ENCODE measurements at places on chromosomes 1 and 21.

DNA sequence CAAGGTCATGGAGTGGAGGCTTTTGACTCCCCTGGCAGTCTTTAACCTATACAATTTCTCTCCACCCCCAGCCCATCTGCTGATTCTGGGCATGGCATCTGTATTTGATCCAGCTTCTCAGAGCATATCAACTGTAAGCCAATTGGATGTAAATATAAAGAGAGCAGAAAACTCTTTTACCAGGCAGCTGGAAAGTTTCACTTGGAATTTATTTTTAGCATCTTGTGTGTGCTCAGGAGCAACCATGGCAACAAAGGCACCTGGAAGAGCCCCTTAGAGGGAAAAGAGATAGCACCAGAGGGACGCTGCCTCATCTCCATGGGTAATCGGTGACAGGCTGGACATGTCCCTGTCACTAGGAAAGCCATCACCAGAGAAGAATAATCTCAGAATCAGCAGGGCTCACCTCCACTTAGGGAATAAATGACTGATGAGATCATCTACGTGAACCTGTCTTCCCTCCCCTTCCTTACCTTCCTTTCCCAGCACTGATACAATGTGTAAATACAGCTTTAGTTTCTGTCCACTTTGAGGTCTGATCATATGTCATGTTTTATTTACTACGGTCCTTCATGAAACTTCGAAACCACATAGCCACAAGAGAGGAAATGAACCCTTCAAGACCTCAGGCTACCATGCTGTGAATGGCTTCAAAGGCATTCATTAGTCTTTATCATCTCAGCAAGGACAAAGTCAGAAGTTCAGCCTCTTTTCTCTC, 25.3 kb upstream of the SIPA1L2 start:
- peaks cover 6% of the 10 kb centered on the region for H3K4me1 ChIP-seq
- H3K4me3 ChIP-seq: no peak overlapping the region

- no peaks in the 10 kb centered on the region for H3K27me3 ChIP-seq
- H3K36me3 ChIP-seq: no peaks in the 10 kb centered on the region
- H3K27ac ChIP-seq: no peak overlapping the region
- no peak for DNase-seq
- no peak overlapping the region for H3K4me3 ChIP-seq
- peaks cover 26% of the 10 kb centered on the region for H3K4me1 ChIP-seq
These were observed 2.9 kb downstream of the KCNJ15 start for GRCh38 chr21:38259665-38260064.

DNA sequence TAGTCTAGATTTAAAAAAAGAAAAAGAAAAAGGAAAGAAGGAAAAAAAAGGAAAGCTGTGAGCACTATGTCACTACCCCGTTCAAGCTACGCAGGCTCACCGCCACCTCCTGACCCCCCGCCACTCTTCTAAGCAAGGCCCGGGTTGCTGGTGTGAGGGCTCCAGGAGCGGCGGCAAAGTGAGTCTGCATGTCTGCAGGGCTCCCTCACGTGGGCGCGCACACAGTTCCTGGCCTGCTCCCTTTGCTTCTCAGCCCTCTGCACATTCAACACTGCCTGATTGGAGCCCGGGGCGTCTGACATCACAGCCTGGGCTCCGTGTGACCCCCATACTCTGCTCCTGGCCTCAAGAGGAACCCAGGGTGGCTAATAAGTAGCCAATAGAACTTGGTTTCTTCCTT, 81.4 kb upstream of the TLR5 start:
- H3K27ac ChIP-seq: no peak overlapping the region
- no peak for DNase-seq
- no peaks in the 10 kb centered on the region for H3K4me1 ChIP-seq
- no peaks in the 10 kb centered on the region for H3K36me3 ChIP-seq

DNA sequence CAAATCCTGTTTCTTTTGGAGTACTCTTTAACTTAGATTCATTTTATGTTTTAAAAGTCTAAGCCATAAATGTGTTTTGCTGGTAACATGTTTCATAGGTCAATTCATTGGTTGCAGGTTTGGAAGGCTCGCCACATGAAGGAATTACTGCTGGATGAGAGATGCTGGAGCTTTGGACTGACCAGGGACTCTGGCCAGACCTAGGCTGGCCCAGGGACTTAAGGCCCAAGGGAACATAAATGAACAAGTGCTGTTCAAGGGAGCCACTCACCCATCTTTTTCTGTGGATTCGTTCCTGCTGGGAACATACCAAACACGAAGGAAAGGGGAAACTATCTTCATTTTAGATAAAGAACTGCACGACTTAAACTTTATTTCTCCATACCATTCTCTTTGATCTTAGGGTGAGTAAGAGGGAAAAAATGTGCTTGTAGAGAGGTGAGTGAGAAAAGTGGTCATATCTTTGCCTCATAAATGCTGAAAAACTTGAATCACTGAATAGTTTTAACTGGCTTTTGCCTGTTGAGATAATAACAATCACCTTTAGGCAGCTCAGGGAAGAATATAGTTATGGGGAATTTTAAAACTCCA, 15.3 kb upstream of the SHCBP1L start:
- H3K36me3 ChIP-seq: no peaks in the 10 kb centered on the region
- H3K27me3 ChIP-seq: no peaks in the 10 kb centered on the region
- H3K4me1 ChIP-seq: no peaks in the 10 kb centered on the region
- H3K27ac ChIP-seq: no peak overlapping the region

DNA sequence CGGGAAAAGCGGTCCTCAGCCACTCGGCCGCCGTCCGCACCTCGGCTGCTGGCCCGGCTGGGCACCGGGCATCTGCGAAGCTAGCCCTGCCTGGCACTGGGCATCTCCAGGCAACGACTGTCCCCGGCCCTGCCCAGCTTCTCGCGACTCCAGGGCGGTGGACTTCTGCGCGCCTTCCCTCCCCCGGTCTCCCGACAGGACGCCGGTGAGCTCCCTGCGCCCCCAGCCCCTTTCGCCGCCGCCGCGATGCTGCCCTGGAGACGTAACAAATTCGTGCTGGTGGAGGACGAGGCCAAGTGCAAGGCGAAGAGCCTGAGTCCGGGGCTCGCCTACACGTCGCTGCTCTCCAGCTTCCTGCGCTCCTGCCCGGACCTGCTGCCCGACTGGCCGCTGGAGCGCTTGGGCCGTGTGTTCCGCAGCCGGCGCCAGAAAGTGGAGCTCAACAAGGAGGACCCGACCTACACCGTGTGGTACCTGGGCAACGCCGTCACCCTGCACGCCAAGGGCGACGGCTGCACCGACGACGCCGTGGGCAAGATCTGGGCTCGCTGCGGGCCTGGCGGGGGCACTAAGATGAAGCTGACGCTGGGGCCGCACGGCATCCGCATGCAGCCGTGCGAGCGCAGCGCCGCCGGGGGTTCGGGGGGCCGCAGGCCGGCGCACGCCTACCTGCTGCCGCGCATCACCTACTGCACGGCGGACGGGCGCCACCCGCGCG, 514 bp downstream of the FAM43B start:
- H3K4me3 ChIP-seq: peak overlapping the region; percentile 60
- no peaks in the 10 kb centered on the region for H3K36me3 ChIP-seq
- DNase-seq: no peak

GRCh38 chr1:244284641-244285156, 167.0 kb downstream of the ADSS2 start:
- H3K27me3 ChIP-seq: no peaks in the 10 kb centered on the region
- no peaks in the 10 kb centered on the region for H3K4me1 ChIP-seq
- no peaks in the 10 kb centered on the region for H3K36me3 ChIP-seq
